Smooth muscle cell of the umbilical artery (primary cell): ENCODE measurements at places on chromosomes 11 and 22. TPM values are rescaled to one million over a fixed set of nuclear protein-coding genes. Genes with fewer than 3 reads are reported as not detected.

Gene TMEM126A
- 19.6 and 35.6 TPM in 2 replicates for total RNA-seq

Gene DNAJC4
- total RNA-seq = 10.8 and 13.7 TPM in 2 replicates

Gene NLRP6
- total RNA-seq = not detected in 2 replicates

Gene ZNRF3
- total RNA-seq = 2.4 and 4.8 TPM in 2 replicates

Gene FOLR3
- 0.23 TPM in 1 of 2 replicates, not detected in the other for total RNA-seq

Gene CALCA
- not detected in 2 replicates for total RNA-seq

Gene APOA4
- not detected in 2 replicates for total RNA-seq

Gene BEST1
- 2.8 and 9.5 TPM in 2 replicates for total RNA-seq

Gene SPON1
- 0.55 and 3.9 TPM in 2 replicates for total RNA-seq

Gene MRGPRX3
- total RNA-seq = not detected in 2 replicates

Gene PNPLA2
- total RNA-seq = 23.5 and 32.9 TPM in 2 replicates

Gene C22orf42
- total RNA-seq = not detected in 2 replicates

Gene FXYD2
- not detected in 2 replicates for total RNA-seq

Gene CDKN1C
- 4.8 and 12.5 TPM in 2 replicates for total RNA-seq

Gene SAA2
- total RNA-seq = 0.30 TPM in 1 of 2 replicates, not detected in the other

Gene SYCE3
- total RNA-seq = not detected in 2 replicates

Gene OR56A1
- total RNA-seq = under 0.01 TPM in 1 of 2 replicates, not detected in the other

Gene OR8B12
- total RNA-seq = not detected in 2 replicates

Gene ART1
- not detected in 2 replicates for total RNA-seq

Gene TH
- total RNA-seq = not detected in 2 replicates

Gene FOLR1
- not detected in 2 replicates for total RNA-seq

Gene IL18BP
- 2.7 and 4.5 TPM in 2 replicates for total RNA-seq

Gene LRRC51
- 2.4 and 4.3 TPM in 2 replicates for total RNA-seq

Gene ATP5MG
- 24.6 and 34.7 TPM in 2 replicates for total RNA-seq

Gene PIWIL4
- 0.89 and 2.5 TPM in 2 replicates for total RNA-seq

Gene MMP1
- 47.9 and 122 TPM in 2 replicates for total RNA-seq

Gene SOX10
- not detected in 2 replicates for total RNA-seq

Gene TMEM109
- total RNA-seq = 16.9 and 18.6 TPM in 2 replicates

Gene RFPL3
- total RNA-seq = not detected in 2 replicates

Gene UEVLD
- 32.1 and 34.4 TPM in 2 replicates for total RNA-seq

Gene C22orf15
- 1.2 and 3.3 TPM in 2 replicates for total RNA-seq

Gene BTG4
- total RNA-seq = not detected in 2 replicates

Gene ANGPTL5
- total RNA-seq = not detected in 2 replicates

Gene ANKRD42
- 13.3 and 17.8 TPM in 2 replicates for total RNA-seq

Gene MYOD1
- not detected in 2 replicates for total RNA-seq

Gene KCNK7
- total RNA-seq = 0.09 and 0.30 TPM in 2 replicates

Gene MB
- not detected in 2 replicates for total RNA-seq
